Left ventricle myocardium inferior (tissue), 1 donor: ENCODE measurements at places on chromosomes 11 and 22.

- no peak for DNase-seq
Measured at GRCh38 chr11:131206671-131207070, 163.7 kb upstream of the NTM start.

GRCh38 chr11:2449548-2450320 lies 4.9 kb downstream of the KCNQ1 start:
- no peak for DNase-seq

GRCh38 chr22:37105154-37105553 lies 4.4 kb downstream of the TMPRSS6 start:
- DNase-seq = no peak

GRCh38 chr22:28883657-28883916 lies 215 bp downstream of the ZNRF3 start:
- no peak for DNase-seq

DNA sequence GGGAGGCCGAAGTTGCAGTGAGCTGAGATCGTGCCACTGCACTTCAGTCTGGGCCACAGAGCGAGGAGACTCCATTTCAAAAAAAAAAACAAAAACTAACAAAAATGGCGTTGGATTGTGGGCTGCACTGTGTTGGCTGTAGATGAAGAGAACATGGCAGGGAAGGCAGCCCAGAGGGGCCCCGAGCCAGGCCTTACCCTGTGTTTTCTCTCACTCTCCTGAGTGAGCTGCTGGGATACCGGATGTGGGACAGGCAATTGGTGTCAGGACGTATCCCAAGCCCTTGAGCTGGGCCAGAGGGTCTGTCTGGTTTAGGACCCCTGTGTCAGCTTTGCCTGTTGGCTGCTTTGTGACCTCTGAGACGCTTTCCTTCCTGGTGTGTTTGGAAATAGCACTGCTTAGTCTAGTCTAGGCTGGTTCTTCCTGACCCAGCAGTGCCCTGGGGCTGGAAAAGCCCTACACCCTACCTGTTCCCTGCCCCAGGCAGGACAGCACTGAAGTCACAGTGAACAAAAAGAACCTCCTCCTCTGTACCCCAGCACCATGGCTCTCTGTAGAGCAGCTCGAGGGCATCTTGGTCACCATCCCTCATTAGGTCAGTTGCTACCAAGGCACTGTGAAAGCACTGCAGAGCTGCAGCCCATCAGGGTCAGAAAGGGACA lies 17.8 kb downstream of the CHADL start:
- no peak for DNase-seq

DNA sequence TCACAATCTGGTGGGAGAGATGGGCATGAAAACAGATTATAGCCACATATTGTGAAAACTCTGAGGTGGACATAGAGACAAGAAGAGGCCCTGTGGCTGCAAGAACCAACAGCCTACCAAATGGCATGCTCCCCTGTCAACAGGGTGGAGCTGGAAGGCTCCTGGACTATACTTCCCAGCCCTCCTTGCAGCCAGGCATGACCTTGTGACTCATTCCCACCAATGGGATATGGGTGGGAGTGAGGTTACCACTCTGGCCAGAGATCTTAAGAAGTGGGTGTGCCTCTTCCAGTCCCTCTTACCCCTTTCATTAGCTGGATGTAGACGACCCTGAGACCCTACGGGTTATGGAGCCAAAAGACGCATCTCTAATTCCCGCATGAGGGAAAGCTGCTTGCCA lies 126.4 kb upstream of the ZBED5 start:
- no peak for DNase-seq

DNA sequence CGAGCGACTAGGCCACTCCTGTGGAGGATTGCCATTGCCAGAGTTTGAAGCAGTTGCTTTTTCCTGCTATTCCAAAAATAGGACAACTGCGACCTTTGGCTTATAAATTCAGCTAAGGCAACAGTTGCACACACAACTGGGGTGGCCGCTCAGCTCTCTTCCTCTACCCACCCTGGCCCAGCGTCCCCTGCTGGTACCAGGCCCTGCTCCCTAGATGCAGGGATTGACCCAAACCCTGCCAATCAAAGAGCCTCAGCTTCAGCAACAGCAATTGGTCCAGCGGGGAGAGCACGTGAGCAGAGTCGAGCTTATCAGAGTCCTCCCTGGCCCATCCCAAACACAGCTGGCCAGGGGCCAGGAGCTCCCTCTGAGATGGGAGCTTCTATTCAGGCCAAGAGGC lies 22.0 kb upstream of the CABP2 start:
- peak; percentile 56 for DNase-seq

GRCh38 chr11:120339394-120339890 lies 3.2 kb downstream of the ARHGEF12 start:
- DNase-seq = no peak

- peak; percentile 36 for DNase-seq
Measured at GRCh38 chr11:125165111-125165842, 726 bp downstream of the PKNOX2 start.

DNA sequence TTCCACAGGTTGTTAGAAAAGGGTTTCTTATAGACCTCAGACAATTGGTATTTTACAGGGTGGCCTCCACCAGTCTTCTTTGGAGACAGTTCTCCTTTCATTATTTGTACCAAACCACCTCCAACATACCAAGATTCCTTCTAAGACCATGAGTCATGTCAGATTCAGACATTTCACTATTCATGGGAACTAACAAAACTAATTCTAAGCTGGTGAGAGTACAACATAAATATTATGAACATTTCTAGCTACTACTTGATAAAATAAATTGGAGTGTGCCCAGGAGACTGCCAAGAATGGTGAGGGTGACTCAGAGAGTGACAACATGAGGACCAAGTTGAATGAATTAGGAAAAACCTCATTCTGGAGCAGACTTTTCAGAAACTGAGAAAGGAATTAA lies 494.6 kb upstream of the LRRC4C start:
- DNase-seq = no peak

- no peak for DNase-seq
Measured at GRCh38 chr11:24324211-24324610, 172.6 kb upstream of the LUZP2 start.

DNA sequence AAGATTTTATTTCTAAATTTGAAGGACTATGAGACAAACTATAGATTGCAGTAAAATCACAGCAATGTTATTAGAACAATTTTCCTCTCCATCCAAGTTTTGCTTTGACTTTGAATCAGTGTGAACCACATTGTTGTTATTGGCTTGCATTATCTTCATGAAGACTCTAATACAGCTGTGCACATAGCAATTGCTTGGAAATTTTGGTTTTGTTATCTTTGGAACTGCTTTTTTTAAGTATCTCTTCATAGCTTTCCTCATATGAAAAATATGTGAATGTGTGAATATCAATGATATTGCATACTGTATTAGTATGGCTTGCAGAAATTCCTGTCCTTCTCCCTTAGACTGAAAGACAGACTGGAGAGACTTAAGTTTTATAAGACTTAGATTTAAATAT lies 666.6 kb downstream of the LUZP2 start:
- DNase-seq = no peak

- DNase-seq = no peak
Measured at GRCh38 chr11:105224482-105225253, 85.1 kb upstream of the CARD18 start.

DNA sequence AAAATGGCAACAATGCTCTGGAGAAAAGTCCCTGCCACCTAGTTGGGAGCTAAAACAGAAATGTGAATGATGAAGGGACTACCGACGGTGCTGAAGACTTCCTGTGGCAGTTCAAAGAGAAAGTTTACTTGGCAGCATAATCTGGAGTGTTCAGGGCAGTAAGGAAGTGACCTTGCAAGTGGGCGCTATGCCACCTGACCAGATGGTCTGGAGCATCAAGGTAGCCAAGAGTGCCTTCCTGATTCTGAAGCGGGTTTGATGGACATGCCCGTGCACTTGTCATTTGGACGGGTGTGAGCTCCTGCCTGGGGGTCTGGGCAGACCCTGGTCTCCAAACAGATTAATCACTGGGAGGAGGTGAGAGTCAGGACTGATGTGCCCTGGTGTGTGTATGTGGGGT lies 1.8 kb upstream of the SNX19 start:
- no peak for DNase-seq

GRCh38 chr11:60756307-60757032 lies at the start of gene MS4A15:
TSS of gene MS4A15 (plus strand) at chr11:60756867. CDS start at chr11:60763734, 6,867 bp downstream.
- DNase-seq = no peak

DNA sequence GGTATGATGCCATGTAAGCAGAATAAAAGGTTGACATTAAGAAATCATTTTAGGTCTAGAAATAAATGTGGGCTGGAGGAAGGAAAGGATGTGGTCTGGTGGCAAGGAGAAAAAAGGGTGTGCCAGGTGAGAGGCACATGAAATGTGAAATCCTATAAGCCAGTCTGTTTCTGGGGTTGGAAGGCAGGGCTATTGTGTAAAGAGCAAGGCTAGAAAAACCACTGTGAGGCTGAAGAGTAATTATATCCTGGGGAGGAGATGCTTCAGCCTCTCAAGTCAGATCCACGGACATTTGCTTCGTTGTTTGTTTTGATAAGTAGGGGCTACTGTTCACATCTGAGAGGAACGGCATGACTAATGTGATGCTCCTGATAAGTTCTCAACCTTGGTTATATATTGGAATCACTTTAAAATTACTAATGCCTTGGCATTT lies 77.5 kb upstream of the CTSC start:
- no peak for DNase-seq

GRCh38 chr11:108857382-108857781 lies 192.5 kb downstream of the DDX10 start:
- peak; percentile 40 for DNase-seq

DNA sequence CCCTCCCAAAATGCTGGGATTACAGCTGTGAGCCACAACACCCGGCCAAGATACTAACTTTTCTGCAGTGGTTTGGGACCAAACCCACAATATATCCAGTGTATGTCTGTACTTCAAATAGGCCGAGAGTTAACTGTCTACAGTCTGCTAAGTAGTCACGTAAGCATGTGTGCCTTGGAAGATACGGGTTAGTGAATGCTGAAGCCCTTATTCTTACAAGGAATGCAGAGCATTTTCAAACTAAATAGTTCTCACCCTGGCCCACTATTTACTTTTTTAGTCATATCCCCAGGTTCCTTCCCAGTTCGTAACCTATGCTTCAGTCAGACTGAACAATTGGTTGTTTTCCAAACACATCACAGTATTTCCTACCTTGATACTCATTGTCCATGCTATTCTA lies 176.0 kb downstream of the WNT11 start:
- DNase-seq = no peak

- no peak for DNase-seq
Measured at GRCh38 chr11:115657586-115657985, 153.4 kb upstream of the CADM1 start.

DNA sequence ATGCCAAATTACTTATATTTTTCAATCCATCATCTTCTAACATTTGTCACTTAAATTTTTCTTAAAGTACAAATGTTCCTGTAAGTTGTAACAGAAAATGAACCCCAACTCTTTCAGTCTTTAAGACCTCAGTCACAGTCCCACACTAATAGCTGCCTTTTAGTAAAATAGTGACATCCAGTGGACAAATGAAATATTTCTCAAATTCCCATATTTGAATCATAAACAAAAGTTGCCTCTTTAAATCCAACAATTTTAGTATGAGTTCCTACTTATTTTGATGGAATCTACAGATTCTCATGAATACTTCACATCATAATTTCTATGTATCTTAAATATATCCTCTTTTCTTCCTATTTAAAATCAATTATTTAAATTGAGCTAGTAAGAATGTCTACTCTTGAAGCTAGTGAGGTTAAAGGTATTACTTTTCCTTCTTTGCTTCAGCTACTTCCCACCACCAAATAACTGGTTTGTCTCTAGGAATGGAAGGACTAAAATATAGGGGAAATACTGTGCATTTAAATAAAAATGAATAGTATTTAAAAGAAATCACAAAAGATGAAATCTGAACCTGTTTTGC lies 9.2 kb downstream of the LIN7C start:
- DNase-seq = no peak

GRCh38 chr22:44075670-44076069 lies 51.6 kb downstream of the PARVB start:
- DNase-seq = no peak

DNA sequence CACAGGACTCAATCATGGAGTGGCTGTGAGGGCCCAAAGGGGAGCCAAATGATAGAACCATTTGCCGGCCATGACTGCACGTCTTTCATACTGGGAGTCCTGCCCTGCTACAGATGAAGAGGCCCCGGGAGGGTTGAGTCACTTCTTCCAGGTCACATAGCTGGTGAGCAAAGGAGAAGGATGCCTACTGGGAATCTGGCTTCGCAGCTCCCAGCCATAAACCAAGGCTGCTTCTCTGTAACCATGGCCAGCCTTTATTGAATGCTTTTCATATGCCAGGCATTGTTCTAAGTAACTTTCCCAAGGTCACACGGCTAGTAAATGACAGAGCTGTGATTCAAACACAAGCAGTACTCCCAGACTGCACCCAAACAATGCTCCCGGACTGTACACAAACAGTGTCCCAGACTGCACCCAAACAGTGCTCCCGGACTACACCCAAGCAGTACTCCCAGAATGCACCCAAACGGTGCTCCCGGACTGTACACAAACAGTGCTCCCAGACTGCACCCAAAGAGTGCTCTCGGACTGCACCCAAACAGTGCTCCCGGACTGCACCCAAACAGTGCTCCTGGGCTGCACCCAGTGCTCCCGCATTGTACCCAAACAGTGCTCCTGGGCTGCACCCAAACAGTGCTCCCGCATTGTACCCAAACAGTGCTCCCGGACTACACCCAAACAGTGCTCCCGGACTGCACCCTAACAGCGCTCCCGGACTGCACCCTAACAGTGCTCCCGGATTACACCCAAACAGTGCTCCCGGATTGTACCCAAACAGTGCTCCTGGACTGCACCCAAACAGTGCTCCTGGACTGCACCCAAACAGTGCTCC lies 89.8 kb downstream of the FBXO7 start:
- DNase-seq = no peak

DNA sequence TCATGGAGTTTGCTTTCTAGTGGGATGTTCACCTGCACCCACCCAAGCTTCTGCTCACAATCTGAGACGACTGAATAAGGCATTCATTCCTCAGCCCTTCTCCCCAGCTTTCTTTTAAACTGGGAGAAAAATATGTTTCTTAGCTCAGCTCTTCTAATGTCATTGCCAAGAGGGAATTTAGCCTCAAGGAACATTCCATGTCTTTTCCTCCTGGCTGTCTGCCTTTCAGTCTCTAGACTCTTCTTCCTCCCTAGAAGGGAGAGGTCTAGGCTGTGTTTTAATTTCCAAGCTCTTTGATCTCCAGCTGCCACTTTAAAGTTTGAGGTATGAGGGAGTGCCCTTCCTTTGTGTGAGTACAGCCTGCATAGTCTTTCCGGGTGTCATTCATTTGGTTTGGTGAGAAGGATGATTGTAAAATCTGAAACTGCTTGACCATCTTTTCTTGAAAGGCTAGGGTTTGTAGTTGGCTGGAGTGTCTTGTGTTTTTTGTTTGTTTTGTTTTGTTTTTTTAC lies 11.7 kb upstream of the HTATIP2 start:
- no peak for DNase-seq

DNA sequence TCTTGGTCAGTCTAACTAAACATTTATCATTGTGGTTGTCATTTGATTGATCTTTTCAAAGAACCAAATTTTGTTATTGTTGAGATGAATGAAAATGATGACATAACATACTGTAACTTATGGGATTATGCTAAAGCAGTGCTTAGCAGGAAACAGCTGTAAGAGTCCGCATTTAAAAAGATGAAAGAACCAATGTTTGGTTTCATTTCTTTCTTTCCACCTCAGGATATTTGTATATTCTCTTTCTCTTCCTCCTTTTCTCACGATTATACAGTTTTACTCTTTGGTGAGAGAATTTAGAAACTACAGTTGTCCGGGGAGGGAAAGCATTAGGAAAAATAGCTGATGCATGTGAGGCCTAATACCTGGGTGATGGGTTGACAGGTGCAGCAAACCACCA lies 23.1 kb downstream of the PIH1D2 start:
- no peak for DNase-seq

GRCh38 chr11:130645164-130645842 lies 196.9 kb downstream of the ADAMTS15 start:
- no peak for DNase-seq
